Stimulated activated CD8-positive, alpha-beta memory T cell treated with anti-CD3 and anti-CD28 coated beads, Interleukin-4, amount 100 ng/mL, for 4 hours (primary cell): ENCODE measurements at places on chromosomes 1 and 21.

GRCh38 chr1:179053486-179053885 lies 27.8 kb downstream of the FAM20B start:
- no peak for DNase-seq

DNA sequence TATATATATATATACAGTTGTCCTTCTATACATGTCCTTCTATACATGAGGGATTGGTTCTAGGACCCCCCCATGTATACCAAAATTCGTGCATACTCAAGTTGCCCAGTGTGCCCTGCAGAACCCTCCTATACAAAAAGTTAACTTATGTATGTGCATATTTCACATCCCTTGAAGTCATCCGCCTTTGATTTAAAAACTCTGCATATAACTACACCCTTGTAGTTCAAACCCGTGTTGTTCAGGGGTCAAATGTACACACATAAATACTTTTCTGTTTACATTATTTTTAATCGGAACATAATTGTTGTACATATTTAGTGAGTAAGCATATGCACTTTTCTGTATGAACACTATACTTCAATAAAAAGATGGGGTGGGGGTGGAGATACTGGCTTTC lies 7.7 kb upstream of the ABL2 start:
- DNase-seq: no peak

DNA sequence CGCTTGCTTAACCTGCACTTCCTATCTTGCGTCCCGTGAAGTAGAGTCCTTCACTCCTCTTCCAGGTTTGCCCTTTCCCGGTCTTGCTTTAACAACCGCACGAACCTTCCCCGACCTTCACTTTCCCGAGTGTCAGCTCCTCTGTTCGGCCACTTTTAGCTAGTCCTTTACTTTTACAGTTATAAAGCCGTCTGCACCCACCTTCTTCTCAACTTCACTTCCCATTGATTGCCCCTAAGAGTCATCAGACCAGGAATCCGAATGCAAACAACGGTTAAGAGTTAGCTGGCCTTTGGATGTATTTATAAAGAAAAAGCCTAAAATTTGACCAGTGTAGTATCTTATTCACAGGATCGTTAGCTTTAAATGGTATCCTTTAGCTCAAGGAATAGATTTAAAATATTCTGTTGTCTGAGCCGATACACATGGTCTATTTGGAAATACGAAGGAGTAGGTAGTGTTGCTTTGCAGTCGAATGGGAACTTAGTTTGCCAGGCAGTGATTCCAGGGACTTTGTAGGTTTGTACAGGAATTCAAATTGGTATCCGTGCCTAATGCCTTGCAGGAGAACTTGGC lies 1.4 kb downstream of the PPP2R5A start:
- no peak for DNase-seq

- DNase-seq: no peak
These were observed 339.8 kb downstream of the PRDM2 start for GRCh38 chr1:14039582-14040430.

- DNase-seq: no peak
These were observed 462.9 kb upstream of the ADAMTS5 start for GRCh38 chr21:27429710-27430341.

DNA sequence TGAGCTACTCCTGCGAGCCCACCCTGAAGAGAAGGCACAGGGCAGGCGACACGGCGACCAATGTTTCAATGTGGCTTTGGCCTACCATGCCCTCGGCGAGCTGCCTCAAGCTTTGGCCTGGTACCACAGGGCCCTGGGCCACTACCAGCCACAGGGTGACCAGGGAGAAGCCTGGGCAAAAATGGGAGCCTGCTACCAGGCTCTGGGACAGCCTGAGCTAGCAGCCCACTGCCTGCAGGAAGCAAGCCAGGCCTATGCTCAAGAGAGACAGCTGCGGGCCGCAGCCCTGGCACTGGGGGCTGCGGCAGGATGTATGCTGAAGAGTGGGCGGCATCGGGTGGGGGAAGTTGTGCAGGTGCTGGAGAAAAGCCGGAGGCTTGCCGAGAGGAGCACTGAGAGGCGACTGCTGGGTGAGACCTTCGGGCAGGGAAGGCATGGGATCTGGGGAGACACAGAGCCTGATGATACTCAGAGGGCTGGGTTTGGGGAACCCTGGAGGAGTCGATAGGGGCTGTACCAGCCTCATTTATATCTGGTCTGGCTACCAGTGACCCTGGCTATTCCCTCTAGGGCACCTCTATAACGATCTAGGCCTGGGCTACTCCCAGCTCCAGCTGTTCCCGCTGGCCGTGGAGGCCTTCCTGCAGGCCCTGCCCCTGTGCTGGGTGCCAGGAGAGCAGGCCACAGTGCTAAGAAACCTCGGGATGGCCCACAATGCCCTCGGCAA lies 2.3 kb downstream of the TTC24 start:
- no peak for DNase-seq

DNA sequence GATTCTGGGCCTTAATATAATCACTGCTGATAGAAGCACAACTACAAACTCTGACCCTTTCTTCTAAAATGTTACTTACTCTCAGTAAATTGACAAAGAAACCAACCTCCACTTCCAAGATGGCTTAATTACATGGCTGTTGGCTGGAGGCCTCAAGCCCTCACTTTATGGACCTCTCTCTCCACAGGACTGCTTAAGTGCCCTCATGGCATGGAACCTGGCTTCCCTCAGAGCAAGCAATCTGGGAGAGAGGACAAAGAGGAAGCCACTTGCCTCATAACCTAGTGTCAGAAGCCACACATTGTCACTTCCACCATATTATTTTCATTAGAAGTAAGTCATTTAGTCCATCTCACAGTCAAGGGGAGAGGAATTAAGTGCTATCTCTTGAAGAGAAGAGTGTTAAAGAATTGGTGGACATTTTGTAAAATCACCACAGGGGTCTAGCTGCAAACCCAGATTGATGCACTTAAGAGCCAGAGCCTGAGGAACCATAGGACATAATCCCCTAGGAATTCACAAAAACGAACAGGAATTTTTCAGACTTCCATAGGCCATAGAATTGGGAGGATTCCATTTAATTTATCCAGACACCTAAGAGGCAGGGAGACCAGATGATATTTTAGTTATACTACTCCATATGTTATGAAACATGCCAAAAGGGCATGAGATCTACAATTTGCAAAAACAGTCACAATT lies 97.5 kb upstream of the TNFSF4 start:
- DNase-seq: no peak

DNA sequence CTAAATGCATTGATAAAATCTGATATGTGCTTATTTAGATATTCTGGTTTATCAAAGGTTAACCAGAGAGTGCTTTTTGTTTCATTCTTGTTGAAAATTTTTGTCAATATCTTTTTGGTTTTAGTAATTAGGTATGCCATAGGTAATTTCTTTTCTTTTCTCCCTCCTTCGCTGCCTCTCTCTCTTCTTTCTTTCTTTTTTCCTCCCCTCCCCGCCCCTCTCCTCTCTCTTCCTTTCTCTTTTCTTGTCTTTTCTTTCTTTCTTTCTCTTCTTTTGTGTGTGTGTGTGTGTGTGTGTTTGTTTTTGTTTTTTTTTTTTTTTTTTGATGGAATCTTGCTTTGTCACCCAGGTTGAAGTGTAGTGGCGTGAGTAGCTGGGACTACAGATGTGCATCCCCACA lies 14.4 kb upstream of the MACF1 start:
- DNase-seq: no peak

DNA sequence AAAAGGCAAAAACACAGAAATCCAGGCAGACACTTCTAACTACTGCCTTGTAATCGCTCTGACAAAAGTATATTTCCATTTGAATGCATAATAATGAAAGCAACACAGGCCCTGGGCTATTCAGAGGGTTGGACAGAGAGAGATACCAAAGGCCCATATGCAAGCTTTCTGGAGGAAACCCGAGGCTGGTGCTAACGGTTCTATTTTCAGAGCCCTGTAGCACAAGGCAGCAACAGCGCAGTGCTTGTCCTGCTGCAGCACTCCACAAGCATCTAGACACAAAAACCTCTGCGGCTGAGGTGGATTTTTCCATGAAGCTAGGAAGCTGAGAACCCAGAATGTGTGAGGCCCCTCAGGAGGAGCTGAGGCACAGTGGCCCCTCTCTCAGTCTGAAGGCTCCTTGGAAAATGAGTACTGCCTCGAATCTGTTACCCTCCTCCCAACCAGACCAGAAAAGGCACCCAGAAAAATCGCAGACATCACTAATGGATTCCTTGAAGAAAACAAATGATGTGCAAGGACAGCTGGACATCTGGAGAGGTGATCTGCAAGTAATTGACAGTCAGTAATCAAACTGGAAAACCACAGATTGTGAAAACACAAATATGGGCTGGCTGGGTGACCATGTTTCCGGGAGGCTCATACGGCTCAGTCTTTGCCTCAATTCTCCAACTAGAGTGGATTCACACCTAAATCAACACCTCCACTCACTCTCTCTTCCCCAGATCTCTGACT lies 54.0 kb downstream of the COLGALT2 start:
- DNase-seq: no peak

DNA sequence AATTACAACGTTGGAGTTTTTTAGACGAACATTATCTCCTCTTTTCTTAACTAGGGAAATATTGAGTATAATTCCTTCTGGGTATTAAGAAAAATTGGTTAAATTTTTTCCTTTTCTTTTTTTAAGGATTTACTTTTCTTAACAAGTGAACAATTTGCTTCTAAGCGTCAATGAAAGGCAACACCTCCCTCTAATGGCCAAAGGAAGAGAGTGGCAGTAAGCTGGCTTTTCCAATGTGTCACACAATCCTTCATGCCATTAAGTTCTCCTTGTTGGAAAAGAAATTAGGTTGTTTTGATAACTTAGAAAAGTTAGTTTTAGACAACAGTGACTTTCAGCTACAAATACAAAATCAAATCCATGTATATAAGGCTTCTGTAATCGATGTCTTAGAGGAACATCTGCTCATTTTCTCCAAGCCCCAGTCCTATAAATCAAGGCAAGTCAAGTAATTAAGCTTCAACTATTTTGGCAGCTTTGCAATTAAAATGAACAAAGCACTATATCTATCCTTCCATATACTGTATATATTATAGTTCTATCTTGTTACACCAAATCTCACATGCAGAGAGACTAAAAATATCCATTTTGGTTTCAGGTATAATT lies 62.8 kb downstream of the EDEM3 start:
- DNase-seq: no peak

DNA sequence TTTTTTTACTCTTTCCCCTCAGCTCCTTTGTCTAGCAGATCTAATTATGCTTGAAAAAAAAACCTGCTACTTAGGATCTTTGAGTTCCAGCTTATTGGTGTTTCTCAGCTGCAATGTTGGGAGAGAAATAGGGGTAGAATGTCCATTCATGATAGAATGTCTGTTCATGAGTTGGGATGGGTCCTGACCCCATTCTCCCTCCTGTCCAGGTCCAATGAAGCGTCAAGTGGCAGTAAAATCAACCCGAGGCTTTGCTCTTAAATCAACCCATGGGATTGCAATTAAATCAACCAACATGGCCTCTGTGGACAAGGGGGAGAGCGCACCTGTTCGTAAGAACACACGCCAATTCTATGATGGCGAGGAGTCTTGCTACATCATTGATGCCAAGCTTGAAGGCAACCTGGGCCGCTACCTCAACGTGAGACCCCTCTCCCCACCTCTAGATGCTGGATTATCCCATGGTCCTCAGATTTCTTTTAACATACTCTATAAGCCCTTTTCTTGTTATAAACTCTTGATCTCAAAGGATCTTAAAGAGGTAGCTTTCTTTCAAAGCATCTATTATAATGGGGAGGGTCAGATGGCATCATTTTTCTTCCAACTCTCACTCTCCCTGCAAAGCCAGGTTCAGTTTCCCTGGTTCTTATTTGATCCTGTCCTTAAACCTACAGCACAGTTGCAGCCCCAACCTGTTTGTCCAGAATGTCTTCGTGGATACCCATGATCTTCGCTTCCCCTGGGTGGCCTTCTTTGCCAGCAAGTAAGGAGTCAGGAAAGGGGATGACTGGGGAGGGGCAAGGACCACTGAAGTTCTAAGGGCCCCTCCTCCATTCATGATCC lies 11.1 kb downstream of the CERS2 start:
- no peak for DNase-seq

DNA sequence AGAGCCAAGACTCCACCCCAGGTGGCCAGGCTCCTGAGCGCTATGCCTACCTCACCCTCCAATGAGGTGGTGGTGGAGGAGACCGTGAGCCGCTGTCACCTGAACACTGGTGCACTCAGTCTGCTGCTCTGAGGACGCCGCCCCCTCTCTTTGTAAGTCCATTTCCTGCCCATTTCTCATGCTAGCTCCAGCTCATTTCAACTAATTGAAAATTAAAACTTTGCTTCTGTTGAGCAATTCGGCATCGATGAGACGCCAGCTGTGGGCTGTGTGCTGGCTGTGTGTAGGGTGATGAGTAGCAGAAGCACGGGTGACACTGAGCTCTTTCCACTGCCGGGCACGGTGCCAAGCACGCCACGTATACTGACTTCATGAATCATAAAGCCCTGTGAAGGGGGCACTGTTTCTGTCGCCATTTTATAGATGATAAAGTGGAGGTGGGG lies 11.2 kb downstream of the TNFRSF1B start:
- DNase-seq: peak; percentile 97

DNA sequence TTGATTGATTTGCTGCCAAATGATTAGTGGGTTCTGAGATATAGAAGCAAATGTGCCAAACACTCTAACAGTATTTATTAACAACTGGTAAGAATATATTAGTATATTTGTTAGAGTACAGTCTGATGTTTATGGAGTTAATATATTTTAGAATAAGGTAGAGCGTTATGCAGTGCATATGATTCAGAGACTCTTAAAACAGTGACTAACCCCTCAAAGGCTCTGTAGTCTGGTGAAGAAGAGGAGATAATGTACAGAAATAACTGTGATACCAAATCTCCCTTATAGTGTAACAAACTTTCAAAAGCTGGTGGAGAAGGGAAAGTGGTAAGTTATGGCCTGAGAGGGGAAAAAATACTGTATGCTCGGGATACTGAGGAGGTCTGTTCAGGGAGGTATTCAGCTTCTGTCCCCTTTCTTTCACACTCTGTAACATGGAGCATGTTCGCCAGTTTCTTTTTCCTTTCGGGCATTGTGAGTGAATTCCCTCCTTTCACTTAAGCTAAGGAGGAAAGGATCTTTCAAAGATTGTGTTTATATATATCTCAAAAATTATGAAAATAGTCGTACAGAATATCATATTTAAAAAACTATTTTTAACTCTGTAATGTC lies 121.2 kb downstream of the ADGRL2 start:
- no peak for DNase-seq

- DNase-seq: no peak
These were observed 12.3 kb downstream of the AHDC1 start for GRCh38 chr1:27591622-27592021.

DNA sequence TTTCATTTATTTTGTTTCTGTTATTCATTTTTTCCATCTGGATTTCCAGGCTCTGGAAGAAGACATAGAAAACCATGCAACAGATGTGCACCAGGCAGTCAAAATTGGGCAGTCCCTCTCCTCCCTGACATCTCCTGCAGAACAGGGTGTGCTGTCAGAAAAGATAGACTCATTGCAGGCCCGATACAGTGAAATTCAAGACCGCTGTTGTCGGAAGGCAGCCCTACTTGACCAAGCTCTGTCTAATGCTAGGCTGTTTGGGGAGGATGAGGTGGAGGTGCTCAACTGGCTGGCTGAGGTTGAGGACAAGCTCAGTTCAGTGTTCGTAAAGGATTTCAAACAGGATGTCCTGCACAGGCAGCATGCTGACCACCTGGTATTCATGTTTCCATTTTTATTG lies 63.5 kb upstream of the BMP8A start:
- DNase-seq: no peak
